Aorta (tissue), 5 donors: ENCODE measurements at places on chromosomes 7 and 10. TPM values are rescaled to one million over a fixed set of nuclear protein-coding genes. Genes with fewer than 3 reads are reported as not detected.

GRCh38 chr7:71198887-71199286, 66.9 kb downstream of the GALNT17 start:
- DNase-seq = no peak

DNA sequence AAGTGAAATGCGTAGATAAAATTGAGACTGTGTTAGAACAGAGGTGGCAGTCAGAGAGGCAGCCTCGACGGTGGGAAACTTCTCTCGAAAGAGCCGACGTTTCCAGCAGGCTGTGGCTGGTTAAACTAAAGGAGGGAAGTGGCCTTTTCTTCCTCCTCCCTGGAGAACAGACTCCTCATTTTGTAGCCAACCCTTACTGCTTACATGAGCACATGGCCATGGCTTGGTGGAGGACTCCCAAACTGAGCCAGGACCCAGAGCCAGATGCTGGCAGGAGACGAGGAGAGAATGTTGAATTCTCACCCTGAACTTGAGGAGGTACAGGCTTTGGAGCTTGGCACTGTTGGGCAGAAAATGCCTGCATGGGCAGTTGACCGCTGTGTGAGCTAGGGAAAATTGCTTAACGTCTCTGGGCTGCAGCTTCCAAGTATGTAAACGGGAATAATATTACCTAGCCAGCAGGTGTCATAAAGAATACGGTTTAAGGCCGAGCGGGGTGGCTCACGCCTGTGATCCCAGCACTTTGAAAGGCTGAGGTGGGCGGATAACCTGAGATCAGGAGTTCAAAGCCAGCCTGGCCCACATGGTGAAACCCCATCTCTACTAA, 24.5 kb downstream of the MMD2 start:
- no peak for DNase-seq

GRCh38 chr7:148356303-148356702, 234.3 kb upstream of the C7orf33 start:
- no peak for DNase-seq

DNA sequence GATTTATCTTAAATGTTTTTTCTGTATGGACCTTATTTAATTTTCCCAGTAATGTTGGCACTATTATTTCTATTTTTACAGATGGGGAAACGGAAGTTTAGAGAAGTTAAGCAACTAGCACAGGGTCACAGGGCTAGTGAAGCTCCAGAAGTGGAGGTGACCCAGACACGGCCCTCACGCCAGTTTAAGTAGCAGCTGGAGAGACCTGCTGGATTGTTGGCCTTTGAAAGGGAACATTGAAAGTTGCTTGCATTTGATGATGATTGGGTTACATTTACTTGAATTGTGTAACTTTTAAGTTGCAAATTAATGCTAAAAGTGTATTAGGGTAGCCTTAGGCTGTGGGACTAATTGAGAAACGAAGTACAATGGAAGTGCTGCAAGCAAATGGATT, 25.6 kb downstream of the CDK14 start:
- DNase-seq = no peak

PTPN20 gene
- polyA plus RNA-seq = 5.9 TPM

GRCh38 chr10:110502851-110503301, 5.2 kb downstream of the DUSP5 start:
- DNase-seq = no peak

TMEM176A gene
- polyA plus RNA-seq = 43.3 TPM

PRRT4 gene
- 0.28 TPM for polyA plus RNA-seq
